MV-4-11 (cell line): ENCODE measurements at places on chromosomes 6 and 20.

GRCh38 chr6:151425561-151425960, 26.4 kb downstream of the RMND1 start:
- no peak for DNase-seq

GRCh38 chr6:37038292-37039198, 33.1 kb downstream of the FGD2 start:
- no peak for DNase-seq

DNA sequence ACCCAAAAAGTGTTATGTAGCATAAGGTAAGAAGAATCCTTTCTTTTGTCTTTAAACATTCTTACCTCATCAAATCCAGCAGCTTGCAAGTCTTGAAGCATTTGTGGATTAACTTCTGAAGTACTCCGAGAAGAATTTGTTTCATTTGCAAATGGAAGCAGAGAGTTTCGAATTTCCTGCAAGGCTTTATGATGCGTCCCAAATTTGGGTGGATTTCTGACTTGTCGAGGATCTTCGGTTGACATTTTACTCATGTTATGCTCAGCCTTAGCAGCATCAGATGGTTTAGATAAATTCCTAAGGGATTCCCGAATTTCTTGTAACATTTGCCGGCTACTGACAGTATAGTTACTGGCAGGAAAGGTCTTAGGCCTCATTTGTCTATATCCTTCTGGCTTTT, 16.2 kb downstream of the LATS1 start:
- no peak for DNase-seq

GRCh38 chr20:62668441-62669027, 26.2 kb downstream of the SLCO4A1 start:
- DNase-seq: peak; percentile 38

DNA sequence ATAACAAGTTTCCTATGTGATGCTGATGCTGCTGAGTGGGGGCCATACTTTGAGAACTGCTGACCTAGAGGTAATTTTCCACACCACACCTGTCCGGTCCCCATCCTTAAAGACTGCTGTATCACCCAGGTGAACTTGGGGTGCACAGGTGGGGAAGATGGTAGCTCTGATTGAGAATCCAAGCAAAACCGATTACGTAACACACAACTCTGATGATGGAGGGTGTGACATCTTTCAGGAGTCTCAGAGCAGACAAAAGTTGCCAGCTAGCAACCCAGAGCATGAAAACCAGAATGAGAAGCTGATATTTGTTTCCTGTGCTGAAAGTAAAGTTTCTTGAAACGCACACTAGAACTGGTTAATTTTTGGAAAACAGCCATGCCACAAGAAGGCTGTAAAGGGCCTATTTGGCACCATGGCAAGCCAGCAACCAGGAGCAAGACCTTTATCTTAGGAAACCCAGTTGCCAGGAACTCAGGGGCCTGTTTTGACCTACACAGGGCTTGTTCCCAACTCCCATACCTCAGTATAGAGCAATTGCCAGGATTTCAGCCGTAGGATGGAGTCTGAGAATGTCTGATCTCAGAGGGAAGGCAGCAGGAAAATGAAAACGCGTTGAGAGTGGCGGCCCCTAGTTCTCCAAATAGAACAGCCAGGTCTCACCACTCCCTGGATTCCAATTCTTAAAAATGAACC, 21.6 kb upstream of the TBC1D7 start:
- DNase-seq: no peak

- no peak for DNase-seq
Measured at GRCh38 chr6:3423439-3424184, 33.2 kb downstream of the SLC22A23 start.

DNA sequence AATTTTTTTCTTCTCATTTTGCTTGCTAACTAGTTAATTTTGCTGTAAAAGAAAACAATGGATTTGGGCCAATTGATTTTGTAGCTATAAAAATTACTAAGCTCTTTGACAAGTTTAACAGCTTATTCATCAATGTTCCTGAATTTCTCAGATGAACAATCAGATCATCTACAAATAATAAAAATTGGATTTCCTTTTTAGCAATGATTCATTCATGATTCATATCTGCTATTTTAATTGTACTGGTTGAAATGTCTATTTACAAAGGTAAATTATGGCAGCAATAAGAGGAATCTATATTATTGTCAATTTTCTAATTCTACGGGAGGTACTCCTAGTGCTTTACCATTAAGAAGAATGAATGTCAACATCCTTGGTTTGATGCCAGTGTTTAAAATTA, 178.8 kb upstream of the BTBD3 start:
- DNase-seq: no peak

- peak; percentile 83 for DNase-seq
Measured at GRCh38 chr6:64520050-64520449, 884.4 kb downstream of the PHF3 start.

GRCh38 chr20:24007073-24007595, 18.6 kb upstream of the GGTLC1 start:
- DNase-seq: no peak

DNA sequence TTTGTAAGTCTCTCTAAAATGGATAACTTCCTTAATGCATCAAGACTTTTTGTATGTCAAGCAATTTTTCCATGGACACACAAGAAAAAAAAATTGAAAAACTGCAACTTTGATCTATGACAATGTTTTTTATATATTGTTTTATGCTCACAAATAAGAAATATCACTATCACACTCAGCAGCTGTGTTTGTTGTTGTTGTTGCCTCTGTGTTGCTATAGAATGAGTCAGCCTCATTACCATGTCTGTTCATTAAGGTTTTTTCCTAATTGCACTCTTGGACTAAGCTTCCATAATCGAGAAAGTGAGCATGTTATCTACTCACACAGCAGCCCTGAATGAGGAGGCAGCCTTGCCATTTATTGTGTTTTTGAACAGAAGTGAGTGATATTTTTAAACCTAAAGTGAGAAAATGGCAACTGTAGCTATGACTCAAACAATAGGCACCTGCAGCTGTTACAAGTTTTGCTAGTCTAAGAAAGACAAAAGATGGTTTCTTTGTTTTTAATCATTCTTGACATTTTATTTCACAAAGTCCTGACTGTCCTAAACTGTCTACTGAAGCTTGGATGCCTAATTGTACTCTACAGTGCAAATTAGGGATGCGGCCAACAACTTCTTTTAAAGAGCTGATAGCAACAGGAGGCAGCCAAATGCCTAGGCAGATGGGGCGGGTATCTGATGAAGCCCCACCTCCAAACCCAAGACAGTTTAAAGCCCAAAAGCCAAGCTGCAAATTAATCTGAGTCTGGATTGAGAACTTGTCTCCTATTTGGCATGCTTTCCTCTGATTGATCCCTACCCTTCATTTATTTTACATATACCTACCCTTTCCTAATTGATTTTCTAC, 77.9 kb upstream of the DOK5 start:
- no peak for DNase-seq

DNA sequence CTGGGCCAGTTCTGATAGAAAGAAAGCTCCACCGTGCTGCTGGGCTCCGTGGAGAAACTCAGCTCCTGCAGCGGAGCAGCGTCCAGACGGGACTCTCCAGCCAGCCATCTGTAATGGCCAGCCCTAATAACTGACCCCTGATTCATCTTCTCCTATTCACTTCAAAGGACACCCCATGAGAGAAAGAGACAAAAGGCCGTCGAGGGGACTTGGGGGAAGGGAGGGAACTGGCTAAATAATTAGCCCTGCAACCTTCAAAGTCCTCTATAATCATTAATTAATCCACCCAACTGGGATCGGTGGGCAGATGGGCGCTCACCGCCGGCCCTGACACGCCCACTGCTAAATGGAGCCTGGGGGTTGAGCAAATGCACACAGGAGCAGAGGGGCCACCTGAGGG, 512.4 kb downstream of the CD83 start:
- DNase-seq: no peak

GRCh38 chr6:166966268-166966667, 9.9 kb upstream of the RNASET2 start:
- no peak for DNase-seq

DNA sequence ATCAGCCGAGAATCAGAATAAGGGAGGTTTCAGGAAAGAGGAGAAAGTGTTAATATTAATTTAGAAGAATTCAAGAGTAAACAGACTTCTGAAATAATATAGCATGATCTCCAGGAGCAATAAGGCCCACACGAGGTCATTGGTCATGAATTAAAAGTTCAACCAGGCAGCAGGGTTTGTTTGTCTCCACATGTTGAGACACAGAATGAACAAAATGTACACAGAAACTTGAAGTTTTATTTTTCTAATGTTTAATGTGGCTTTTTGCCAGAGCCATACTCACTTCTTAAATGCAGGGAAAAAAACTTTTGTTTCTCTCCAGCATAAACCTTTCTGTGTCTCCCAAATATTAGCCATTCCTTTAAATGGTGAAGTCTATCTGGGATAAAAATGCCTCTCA, 504.5 kb downstream of the HDGFL1 start:
- no peak for DNase-seq

DNA sequence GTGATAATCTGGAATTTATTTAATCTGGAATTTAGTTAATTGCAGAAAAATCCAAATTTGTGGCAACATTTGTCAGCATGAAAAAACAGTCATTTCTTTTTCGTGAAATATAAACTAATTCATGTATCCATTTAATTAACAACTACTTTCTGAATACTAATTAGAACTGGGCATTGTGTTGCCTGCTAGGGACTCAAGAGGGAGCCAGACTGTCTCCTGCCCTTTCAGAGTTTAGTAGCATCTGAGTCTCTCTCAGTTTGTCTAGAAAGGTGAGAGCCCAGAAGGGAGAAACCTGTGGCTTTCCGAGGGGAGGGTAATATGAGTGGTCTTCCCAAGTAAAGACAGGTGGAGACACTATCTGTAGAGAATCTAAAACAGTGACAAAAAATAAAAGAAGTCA, 210.9 kb upstream of the HDDC2 start:
- no peak for DNase-seq

DNA sequence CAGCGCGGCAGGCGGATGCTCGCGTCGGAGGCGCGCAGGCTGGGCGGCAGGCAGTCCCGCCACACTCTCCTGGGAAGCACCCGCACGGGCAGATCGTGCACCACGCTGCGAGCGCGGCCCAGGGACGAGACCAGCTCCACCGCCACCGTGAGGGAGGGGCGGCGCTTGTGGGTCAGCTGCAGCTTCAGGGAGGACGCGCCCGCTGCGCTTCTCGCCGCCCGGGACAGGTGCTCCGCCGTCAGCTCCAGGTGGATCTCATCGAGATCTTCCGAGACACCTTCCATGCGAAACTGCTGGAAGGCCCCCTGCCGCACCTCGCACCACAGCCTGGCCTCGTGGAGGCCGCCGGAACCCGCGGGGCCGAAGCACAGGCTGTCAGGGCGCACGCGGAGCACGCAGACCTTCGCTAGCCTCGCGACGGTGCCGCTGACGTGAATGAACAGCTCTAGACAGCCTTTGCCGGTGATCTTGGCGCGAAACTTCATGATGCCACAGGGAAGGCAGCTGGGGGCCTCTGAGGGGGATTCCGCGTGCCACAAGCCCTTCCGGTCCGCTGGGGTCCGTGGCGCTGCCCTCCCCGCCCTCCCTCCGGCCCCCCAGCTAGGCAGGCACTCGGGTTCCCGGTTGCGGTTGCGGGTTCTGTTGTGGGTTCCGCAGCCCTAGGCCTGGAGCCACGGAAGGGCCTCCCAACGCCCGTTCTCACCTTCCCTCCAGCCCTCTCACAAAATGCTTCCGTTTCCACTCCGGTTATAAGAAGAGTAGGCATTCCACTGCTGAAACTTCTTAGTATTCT, at the start of gene HUS1B:
HUS1B (minus strand) TSS at position 641 of the 793 bp plus-strand sequence; CDS start at position 485, 156 bp downstream.
- DNase-seq: no peak

DNA sequence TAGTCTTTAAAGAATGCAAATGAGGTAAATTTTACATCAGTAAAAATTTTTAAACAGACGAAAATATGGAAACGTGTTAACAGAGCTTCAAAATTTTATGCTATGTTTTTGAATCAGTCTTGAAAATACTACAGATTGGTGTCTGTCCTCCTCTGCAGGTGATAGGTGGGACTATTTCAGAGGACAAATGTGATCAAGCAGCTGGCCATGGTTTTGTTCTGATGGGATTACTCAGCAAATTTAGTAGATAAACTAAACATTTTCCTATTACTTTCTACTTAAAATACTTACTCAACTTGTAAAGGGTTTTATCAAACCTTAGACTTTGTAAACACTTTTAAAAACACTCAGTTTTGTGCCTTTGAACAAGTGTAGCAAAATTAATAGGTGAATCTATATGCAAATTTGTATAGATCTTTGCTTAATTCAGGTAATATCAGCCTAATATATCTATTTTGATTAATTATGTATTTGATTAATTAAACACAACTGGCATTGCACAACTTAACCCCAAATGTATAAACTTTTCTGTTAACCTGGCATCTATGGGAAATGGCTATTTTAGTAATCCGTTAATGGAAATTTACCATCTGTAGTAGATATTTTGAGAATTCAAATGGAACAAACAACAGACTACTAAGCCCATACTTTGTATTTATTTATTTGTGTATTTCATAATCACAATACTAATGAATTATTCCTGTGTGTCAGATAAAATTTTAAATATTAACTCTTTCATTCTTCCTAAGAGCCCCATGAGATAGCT, 22.5 kb downstream of the ADGRB3 start:
- no peak for DNase-seq

GRCh38 chr6:15417811-15418210, 171.9 kb downstream of the JARID2 start:
- DNase-seq: peak; percentile 33
